Activated CD8-positive, alpha-beta memory T cell treated with anti-CD3 and anti-CD28 coated beads for 4 hours (primary cell): ENCODE measurements at places on chromosomes 7 and 10.

- no peak for DNase-seq
Measured at GRCh38 chr7:123663200-123663599, 7.5 kb downstream of the LMOD2 start.

DNA sequence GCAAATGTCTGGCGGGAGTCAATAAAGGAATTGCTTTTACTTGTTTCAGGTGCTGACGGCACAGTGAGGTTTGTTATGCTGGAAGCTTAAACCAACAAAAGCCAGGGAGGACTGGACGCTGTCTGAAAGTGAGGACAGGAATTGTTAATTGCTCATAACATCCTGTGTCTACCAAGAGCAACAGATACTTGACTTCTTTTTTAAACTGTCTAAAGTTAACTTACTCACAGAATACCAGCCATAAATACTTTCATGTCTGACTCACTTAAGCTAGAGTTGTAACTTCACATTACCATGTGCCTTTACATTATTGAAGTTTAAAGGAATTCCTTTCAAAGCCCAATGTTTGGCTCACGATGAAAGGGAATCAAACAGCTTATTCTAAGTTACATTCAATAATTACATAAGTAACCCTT is 252.7 kb upstream of the SHH start:
- DNase-seq, result no peak

DNA sequence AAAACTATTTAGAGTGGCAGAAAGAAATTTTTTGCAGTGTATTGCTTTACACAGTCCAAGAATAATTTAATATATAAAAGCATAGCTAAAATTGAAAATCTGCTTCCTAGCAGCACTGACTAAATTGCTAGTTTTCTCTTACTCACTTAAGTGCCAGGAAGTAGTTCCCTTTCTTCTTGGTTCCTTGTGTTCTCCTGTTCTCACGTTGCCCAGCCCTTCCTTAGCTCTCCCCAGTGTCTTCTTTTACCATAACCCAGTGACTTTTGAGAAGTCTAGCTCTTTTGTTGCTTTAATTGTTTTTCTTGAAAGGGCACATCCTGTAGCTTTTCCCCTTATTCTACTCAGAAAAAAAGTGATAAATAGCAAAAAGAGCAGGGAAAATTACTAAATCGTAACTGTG is 215.5 kb downstream of the THSD7A start:
- no peak for DNase-seq

GRCh38 chr10:113496111-113497109 is 56.4 kb upstream of the HABP2 start:
- DNase-seq, result no peak
